ENCODE measurements at places on chromosomes 4 and X. TPM values are rescaled to one million over a fixed set of nuclear protein-coding genes. Genes with fewer than 3 reads are reported as not detected.

NDNF gene
- 13.6 TPM for polyA plus RNA-seq

ETDA gene
- polyA plus RNA-seq = not detected

NIPAL1 gene
- 30.7 TPM for polyA plus RNA-seq

ADGRA3 gene
- polyA plus RNA-seq = 51.5 TPM

DCAF4L1 gene
- polyA plus RNA-seq = 0.21 TPM

NPY2R gene
- 1.8 TPM for polyA plus RNA-seq

RHOXF1 gene
- polyA plus RNA-seq = 1.2 TPM

PAGE4 gene
- not detected for polyA plus RNA-seq

KLHL4 gene
- 4.1 TPM for polyA plus RNA-seq

SPANXC gene
- polyA plus RNA-seq = not detected

SEL1L3 gene
- polyA plus RNA-seq = 58.7 TPM

INTU gene
- 7.7 TPM for polyA plus RNA-seq

GSTCD gene
- 9.8 TPM for polyA plus RNA-seq

OGT gene
- polyA plus RNA-seq = 239 TPM

ATG4A gene
- 20.6 TPM for polyA plus RNA-seq

FGFRL1 gene
- polyA plus RNA-seq = 12.6 TPM

GATA1 gene
- 0.76 TPM for polyA plus RNA-seq

TASL gene
- polyA plus RNA-seq = 0.96 TPM

FGF16 gene
- polyA plus RNA-seq = not detected

FAM241A gene
- 1.3 TPM for polyA plus RNA-seq

ARHGEF6 gene
- 8.7 TPM for polyA plus RNA-seq

MEPE gene
- not detected for polyA plus RNA-seq

PCDH19 gene
- polyA plus RNA-seq = 1.5 TPM

HELQ gene
- 12.3 TPM for polyA plus RNA-seq

L1CAM gene
- 22.5 TPM for polyA plus RNA-seq

CT55 gene
- 0.06 TPM for polyA plus RNA-seq

SSX2B gene
- not detected for polyA plus RNA-seq

SPANXN3 gene
- polyA plus RNA-seq = 20.3 TPM

SPANXN4 gene
- not detected for polyA plus RNA-seq

DRD5 gene
- 0.16 TPM for polyA plus RNA-seq

PRICKLE3 gene
- polyA plus RNA-seq = 5.7 TPM

NAT8L gene
- polyA plus RNA-seq = 1.2 TPM

PPP4R3C gene
- polyA plus RNA-seq = not detected

YIPF6 gene
- 29.2 TPM for polyA plus RNA-seq

Data from large intestine (tissue), 12 donors.